A549 treated with ZK216348 at 1 μM for 4 hours (cell line): ENCODE measurements at places on chromosomes 11 and 22. TPM values are rescaled to one million over a fixed set of nuclear protein-coding genes. Genes with fewer than 3 reads are reported as not detected.

CCDC81 gene
- total RNA-seq, result 0.17 to 0.29 TPM (median 0.28 TPM) in 4 of 5 replicates, not detected in the other

DAGLA gene
- 3.1 to 6.7 TPM (median 6.3 TPM) in 5 replicates for total RNA-seq

GRM5 gene
- not detected in 5 replicates for total RNA-seq

OR51I1 gene
- total RNA-seq, result not detected in 5 replicates

CARD16 gene
- total RNA-seq, result not detected in 5 replicates
